ENCODE measurements at places on chromosomes 1 and 21.

- no peak for DNase-seq
Measured at GRCh38 chr1:17045634-17046333, 8.0 kb downstream of the SDHB start.

DNA sequence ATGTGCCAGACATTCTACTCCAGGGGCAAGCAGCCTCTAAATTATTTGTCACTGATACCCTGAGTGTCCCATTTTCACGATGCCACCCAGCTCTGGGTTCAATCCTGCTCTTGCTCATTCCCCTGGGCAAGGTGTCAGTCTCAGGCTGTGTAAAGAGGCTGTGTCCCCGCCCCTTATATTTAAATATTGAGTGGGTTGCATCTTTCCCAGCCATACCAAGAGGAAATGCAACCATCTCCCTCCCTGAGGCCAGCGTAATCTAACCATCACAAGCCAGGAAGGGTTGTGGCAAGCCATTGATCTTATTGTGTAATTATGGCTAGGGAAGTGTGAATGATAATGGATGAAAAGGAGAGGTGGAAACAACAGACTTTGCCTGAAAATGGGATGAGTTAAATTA, 54.7 kb upstream of the CLDN14 start:
- DNase-seq: no peak

DNA sequence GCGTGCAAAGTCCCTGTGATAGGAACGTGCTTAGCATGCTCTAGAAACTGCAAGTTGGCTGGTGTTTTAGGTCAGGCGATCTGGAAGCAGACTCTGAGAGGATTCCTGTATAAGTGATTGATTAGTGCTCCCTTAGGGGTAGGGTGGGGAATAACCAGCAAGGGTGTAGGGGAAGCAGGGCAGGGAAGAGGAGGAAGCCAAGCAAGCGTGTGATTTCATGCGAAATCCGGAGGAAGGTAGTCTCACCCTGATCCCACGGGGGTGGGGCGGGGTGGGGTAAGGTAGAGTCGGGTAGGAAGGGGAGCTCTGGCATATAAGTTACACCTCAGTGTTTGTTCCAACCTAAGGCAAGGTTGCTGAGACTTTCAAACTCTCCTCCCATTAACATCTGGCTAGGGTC, 24.9 kb upstream of the CTPS1 start:
- DNase-seq: no peak

GRCh38 chr1:8915446-8915845, 30.2 kb upstream of the CA6 start:
- no peak for DNase-seq

- DNase-seq: no peak
Measured at GRCh38 chr1:33242652-33243051, 13.6 kb upstream of the ZNF362 start.

GRCh38 chr1:30809514-30810263, 52.1 kb upstream of the LAPTM5 start:
- DNase-seq: no peak

GRCh38 chr1:220420726-220421125, 107.2 kb upstream of the MARK1 start:
- no peak for DNase-seq

GRCh38 chr1:226166341-226166740, 20.2 kb downstream of the ACBD3 start:
- no peak for DNase-seq

DNA sequence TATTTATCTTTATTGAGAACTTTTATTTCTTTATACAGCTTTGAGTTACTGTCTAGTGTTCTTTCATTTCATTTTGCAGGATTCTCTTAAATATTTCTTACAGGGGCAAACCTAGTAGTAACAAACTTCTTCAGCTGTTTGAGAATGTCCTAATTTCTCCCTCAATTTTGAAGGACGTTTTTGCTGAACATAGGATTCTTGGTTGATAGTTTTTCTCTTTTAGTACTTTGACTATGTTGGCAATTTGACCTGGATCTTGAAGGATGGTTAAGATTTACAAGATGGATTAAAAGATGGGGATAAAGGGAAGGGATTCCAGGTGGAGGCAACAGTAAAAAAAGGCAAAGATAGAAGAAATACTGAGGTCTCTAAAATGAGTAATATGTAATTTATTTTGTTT, 38.9 kb downstream of the XPR1 start:
- no peak for DNase-seq

DNA sequence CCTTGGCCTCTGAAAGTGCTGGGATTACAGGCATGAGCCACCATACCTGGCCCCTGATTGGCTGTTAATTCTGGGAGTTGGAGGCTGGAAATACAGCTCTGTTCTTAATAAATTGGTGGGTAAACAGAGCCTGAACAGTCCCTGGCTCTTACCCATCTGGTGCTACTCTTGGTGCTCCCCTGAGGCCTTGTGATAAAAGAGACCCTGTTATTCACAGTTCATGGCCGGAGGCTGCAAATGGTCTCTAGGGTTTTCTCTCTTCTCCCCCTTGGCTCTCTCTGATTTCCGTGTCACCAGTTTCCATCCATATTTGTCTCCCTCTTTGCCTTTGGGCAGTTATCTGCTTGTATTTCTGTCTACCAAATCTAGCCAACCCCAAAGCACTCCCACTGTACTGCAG, 17.2 kb downstream of the NFASC start:
- DNase-seq: no peak

- DNase-seq: no peak
Measured at GRCh38 chr1:204313675-204314074, 46.1 kb downstream of the PLEKHA6 start.

DNA sequence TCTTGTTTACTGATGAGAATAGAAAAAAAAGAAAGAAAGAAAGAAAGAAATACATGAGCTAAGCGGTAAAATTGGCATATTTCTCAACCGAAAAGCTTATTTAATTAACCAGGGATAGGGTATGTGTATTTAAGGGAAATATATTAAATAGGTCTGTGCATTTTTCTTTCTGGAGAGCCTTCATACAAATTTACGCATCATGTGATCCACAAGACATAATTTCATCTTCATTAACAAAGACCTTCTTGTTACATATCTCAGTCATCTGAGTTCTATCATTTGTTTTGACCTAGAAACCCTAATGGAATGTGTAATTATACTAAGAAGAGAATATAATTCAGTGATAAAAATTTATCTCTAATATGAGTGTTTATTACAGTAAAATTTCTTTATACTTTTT, 37.2 kb downstream of the CFH start:
- no peak for DNase-seq

GRCh38 chr21:25115021-25115420, 492.3 kb downstream of the MRPL39 start:
- DNase-seq: no peak

Data from stimulated activated CD4-positive, alpha-beta T cell treated with anti-CD3 and anti-CD28 coated beads, Interleukin-1b, Interleukin-23, amount 100 ng/mL, for 1 hour (primary cell).